ENCODE measurements at places on chromosomes 11 and 22.

DNA sequence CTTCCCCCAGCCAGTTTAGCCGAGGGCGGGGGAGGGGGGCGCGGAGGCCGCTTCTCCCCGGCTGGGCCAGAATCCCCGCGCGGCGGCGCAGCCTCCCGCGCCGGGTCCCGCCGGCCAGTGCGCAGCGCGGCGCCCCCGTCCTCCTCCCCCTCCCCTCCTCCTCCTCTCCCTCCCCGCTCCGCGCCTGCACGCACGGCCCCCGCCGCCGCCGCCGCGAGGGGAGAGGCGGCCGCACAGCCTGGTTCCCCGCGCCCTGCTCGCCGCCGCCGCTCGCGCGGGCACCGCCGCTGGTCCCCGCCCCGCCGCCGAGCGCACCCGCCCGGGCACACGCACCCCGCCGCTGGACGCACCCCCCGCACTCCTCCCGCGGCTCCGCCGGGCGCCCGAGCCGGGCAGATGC, at the start of gene FLRT1:
TSS of gene FLRT1 (plus strand) at position 356 of the 400 bp plus-strand sequence. CDS start 80,337 bp downstream, outside the sequence.
- no peak for DNase-seq

- no peak for DNase-seq
These were observed 23.0 kb upstream of the BLID start for GRCh38 chr11:122138744-122139594.

DNA sequence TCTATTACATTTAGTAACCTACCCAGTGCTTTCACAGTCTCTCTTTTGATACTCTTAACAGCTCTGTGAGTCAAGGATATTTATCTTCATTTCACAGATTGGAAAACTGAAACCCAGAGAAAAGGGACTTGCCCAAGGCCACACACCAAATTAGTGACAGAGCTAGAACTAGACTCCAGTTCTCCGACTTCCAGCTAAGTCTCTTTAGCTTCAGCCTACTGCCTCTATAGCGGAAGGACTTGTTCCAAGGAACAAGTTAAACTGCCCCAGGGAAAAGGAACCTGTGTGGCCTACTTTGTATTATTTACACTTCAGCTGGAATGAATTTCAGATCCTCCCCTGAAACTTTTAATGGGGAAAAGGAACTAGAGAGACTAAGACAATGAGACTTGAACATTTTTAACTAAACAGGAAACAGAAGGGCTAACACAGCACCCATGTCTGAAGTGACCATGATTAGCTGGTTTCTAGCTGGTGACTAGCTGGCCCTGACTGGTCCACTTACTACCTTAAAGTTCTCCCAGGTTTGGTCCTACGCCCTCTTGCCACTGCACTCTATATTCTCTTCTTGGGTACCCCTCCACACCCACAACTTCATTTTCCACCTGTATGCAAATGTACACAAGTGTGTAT, 1.3 kb downstream of the LRRC51 start:
- no peak for DNase-seq

- no peak for DNase-seq
These were observed 62.5 kb downstream of the EHF start for GRCh38 chr11:34683396-34683795.

- DNase-seq, result no peak
These were observed 7.2 kb upstream of the TPCN2 start for GRCh38 chr11:69041516-69041915.

- no peak for DNase-seq
These were observed 1817.7 kb downstream of the LRRC4C start for GRCh38 chr11:39641751-39642150.

GRCh38 chr22:47343611-47344010, 581.2 kb downstream of the TBC1D22A start:
- no peak for DNase-seq

DNA sequence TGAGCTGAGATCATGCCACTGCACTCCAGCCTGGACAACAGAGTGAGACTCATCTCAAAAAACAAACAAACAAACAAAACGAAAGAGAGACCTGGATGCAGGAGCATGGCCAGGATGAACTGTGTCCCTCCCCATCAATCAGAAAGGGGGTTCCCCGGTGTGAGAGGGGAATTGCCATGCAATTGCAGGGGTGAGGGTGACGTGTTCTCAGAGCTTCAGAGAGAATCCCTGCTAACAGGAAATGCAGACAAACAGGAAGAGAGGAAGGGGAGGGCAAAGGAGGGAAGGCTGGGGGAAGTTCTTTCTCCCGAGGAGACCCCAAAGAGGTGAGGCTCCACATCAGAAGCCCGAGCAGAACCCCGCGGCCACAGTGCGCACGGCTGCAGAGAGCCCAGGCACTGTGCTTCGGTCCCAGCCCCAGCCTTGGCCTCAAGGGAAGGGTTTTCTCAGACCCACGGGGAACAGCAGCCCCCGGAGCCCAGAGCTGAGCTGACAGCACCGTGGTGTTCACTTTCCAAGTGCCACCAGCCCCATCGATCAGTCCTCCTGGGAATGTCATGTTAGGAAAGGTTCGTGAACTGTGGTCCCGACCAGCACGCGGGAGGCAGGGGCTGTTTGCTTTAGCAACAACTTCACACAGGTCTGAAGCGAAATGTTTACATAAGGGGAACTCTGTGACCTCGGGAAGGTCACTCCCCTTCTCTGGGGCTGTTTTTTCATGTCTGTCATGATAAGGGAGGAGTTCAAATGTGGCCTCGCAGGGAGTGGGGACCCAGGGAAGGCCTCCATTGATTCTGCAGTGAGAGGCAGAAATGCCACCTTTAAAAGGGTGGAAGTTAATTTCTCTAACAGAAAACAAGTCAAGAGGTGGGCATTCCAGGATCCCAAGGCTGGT, 108.0 kb upstream of the ANO1 start:
- DNase-seq, result no peak

GRCh38 chr11:117809236-117810055, 12.4 kb upstream of the DSCAML1 start:
- DNase-seq, result peak; percentile 49

GRCh38 chr22:28102151-28102812, 183.2 kb upstream of the PITPNB start:
- DNase-seq, result no peak

- DNase-seq, result no peak
These were observed 16.8 kb upstream of the PAFAH1B2 start for GRCh38 chr11:117127171-117127901.

DNA sequence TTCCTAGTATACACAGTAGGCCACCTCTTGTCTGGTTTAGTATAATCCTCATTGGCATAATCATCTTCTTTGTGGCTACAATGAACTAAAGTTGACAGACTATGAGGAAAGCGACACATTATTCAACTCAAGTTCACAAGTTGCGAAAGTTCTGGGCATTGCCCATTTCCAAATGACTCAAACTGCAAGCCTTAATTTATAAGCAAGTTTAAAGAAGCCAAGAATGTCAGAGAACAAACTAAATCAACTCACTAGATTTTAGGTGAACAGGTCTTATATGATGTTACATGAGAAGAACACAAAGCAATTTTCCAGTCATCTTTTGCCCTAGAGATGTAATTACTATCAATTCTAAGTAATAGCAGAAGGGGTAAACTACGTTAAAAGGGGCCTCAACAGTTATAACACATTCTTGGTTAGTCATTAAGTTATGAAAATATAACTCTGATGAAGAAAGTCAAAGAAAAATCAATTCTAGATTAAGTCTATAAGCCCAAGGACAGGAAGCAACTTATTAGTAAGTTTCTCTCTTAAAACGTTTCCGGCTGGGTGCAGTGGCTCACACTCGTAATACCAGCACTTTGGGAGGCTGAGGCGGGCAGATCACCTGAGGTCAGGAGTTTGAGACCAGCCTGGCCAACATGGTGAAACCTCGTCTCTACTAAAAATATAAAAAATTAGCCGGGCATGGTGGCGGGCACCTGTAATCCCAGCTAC, 21.5 kb downstream of the PICALM start:
- DNase-seq, result no peak

- DNase-seq, result no peak
These were observed 568.5 kb downstream of the KCNA4 start for GRCh38 chr11:29448246-29448877.

DNA sequence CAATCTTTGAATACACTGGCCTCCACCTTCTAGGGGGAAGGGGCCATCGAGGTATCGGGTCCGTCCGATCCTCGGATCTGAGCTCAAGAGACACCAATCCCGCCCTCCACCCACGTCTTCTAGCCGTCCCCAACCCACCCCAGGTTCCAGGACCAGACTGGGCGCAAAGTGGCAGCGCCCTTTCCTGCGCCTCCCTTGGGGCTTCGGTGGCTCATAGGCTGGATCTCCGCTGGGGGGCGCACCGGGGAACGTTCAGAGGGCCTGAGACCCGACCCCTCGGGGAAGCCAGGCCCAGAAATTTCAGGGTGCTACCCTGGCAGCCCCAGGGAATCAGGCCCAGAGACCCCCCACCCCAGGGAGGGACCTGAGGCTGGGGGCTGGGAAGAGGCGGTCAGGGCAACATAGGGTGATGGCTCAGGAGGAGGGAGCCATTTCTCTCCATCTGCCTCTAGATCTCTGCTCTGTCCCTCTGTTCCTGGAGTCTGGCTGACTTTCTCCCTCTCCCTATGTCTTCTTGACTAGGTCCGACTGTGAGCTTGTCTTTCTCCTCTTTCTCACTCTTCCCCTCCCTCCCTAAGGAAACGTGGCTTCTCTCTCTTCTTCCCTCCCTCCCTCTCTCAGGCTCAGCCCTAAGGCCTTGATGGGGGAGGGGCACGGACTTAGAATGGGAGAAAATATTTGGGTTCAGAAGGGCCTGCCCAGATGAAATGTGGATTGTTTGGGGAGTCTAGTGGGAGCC, 1.1 kb downstream of the CREB3L1 start:
- no peak for DNase-seq

GRCh38 chr11:93324500-93324899, 6.0 kb upstream of the DEUP1 start:
- DNase-seq, result no peak

- DNase-seq, result no peak
These were observed 82.9 kb downstream of the PIWIL4 start for GRCh38 chr11:94649964-94650623.

- no peak for DNase-seq
These were observed 27.6 kb downstream of the USH1C start for GRCh38 chr11:17516551-17517150.

DNA sequence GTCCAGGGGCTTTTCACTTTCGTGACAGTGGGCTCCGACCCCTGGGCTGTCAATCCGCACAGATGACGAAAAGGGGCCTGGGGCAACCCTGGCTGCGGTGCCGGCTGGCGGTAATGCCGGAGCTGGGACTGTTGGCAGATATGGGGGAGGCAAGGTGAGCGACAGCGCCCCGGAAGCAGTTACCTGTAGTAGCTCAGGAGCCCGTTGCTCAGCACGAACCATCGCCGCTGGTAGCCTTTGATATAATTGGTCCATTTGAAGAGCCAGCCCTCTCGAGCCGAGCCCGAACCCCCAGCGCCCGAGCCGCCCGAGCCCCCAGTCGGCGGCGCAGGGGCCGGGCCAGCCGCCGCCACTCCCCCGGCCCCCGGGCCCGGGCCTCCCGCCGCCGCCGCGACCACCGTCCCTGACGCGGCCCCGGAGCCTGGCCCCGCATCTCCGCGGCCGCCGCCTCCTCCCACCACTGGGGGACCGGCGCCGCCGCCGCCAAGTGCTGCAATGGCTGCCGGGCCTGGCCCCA, 396 bp downstream of the OSBP start:
- DNase-seq, result peak; percentile 57

DNA sequence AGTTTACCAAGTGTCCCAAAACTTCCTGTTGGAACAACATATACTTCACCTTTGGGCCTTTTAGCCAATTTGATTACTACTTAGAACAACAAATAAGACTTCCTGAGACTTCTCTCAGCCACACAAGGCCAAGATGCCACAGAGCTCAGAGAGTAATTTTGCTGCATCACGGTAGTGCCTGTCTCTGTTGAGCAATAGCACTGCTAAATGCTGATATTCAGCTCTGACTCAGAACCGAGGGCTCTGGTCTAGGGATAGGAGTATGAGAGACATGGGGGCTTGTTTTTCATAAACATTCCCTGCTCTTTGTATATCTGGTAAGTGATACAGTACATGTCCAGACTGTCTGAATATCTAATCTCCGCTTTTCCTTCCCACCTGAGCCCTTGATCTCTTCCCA, 260.4 kb upstream of the ARHGAP20 start:
- DNase-seq, result no peak

DNA sequence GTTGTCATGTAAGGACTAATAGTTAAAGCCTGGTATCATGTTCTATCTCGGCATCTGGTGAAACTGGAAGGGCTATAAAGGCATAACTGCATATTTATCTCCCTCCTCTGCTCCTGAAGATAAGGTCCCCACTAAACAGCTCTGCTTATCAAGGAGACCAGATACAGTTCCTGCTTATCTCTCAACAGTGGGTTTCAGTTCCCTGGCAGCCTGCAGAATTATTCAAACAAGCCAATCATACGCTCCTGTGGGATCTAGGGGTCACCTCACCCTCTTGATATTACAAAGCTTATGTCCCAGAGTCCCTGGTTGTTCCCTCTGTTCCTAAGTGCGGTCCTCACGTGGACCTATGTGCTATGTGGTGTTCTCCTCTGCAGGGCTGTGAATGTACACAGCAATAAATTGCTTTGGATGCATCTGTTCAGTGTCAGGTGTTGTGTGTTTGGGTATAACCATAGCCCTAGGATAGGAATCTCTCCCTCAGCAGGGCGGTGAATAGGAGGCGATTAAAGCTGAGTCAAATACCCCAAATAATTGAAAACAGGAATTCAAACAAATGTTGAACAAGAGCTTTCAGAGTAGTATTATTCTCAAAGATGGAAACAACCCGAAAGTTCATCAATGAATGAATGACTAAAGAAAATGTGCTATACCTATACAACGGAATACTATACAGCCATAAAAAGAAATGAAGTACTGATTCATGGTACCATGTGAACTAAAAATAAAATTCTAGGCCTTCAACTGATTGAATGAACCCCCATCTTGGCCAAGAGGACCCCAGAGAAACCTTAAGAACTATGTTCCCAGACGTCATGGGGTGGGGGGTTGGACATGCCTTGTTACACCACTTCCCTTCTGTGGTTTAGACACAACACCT, 3.1 kb upstream of the OOSP4A start:
- DNase-seq, result no peak

- DNase-seq, result no peak
These were observed at the start of gene C22orf31 for GRCh38 chr22:29061773-29062172. Gene C22orf31, minus strand, starts transcription at chr22:29061831. Its CDS starts 39 bp downstream, at chr22:29061792.

DNA sequence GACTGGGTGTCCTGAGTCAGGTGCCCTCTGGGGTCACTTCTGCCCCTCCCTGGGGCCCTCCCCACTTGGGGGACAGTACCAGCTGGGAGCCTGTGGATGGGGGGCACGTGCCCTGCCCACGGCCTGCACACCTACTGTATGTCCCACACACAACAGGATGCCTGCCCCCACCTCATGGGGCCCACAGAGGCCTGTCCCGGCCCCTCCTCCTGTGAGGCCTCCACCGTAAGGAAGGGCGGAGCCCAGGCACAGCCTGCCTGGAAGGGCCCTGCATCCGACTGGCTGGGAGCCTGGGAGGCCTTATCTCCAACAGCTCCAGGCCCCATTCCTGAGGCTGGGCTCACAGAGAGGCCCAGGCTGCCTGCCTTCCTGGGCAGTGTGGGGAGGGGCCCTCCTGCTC, 47.8 kb downstream of the BRSK2 start:
- no peak for DNase-seq

- no peak for DNase-seq
These were observed 20.2 kb upstream of the PTS start for GRCh38 chr11:112206071-112206470.

GRCh38 chr11:12754582-12755234, 80.5 kb downstream of the TEAD1 start:
- no peak for DNase-seq

GRCh38 chr11:89737116-89737515, 27.0 kb downstream of the TRIM77 start:
- DNase-seq, result no peak

GRCh38 chr22:23912293-23912903, 18.2 kb downstream of the MIF start:
- DNase-seq, result no peak

GRCh38 chr11:6475936-6476335, 2.2 kb upstream of the TRIM3 start:
- no peak for DNase-seq
